Naive thymus-derived CD4-positive, alpha-beta T cell (primary cell): ENCODE measurements at places on chromosomes 7 and 10. TPM values are rescaled to one million over a fixed set of nuclear protein-coding genes. Genes with fewer than 3 reads are reported as not detected.

DNA sequence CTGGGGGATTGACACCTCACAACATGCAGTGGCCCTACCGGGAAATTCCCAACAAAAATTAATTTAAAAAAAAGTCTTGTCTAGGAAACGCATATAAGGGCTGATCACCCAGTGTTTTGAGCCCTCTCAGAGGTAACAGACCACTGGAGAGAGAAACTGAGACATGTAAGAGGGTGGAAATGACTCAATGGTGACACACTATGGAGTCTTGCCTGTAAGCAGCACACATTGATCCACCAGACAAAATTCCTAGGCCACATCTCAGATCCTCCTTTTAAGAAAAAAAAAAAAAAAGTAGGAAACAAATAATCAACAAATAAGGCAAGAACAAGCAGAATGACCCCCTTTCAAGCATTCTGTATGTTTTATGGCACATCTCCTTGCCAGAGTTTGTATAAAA is 296.2 kb downstream of the MAGI2 start:
- no peaks in the 10 kb centered on the region for H3K27me3 ChIP-seq
- DNase-seq = no peak
- no peak overlapping the region for H3K27ac ChIP-seq
- H3K4me1 ChIP-seq = no peaks in the 10 kb centered on the region

- no peaks in the 10 kb centered on the region for H3K4me1 ChIP-seq
- DNase-seq = no peak
- H3K27me3 ChIP-seq = no peaks in the 10 kb centered on the region
- no peaks in the 10 kb centered on the region for H3K36me3 ChIP-seq
Observed at GRCh38 chr7:157432541-157432956, 95.7 kb downstream of the DNAJB6 start.

The GPNMB gene
- total RNA-seq = 0.56 TPM

DNA sequence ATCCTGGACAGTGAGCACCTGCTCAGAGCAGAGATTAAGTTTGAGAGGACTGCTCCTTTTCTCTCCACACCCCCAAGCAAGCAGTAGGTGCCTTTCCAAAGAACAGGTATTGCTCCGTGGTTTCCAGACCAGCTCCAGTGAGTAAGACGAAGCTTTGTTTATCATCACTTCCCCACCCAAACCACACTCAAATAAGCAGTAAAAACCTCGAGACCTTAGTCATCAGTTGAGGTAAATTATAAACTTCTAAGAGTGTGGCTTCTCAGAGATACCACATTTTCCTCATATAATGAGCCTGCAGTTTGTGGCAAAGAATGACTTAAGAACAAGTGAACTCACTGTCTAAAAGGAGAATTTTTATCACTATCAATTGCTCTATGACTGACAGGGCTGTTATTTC is 50.0 kb upstream of the GRB10 start:
- DNase-seq = no peak
- no peaks in the 10 kb centered on the region for H3K4me1 ChIP-seq
- no peak overlapping the region for H3K4me3 ChIP-seq

GRCh38 chr10:15841696-15842095 is 18.6 kb downstream of the MINDY3 start:
- H3K27me3 ChIP-seq = no peaks in the 10 kb centered on the region
- no peak overlapping the region for H3K27ac ChIP-seq
- H3K4me3 ChIP-seq = no peak overlapping the region
- H3K4me1 ChIP-seq = no peaks in the 10 kb centered on the region
- no peaks in the 10 kb centered on the region for H3K36me3 ChIP-seq

- no peak overlapping the region for H3K27ac ChIP-seq
- no peak for DNase-seq
- H3K36me3 ChIP-seq = no peaks in the 10 kb centered on the region
- H3K4me3 ChIP-seq = no peak overlapping the region
- no peaks in the 10 kb centered on the region for H3K4me1 ChIP-seq
Observed at GRCh38 chr10:80685355-80685754, 147.7 kb downstream of the SH2D4B start.

DNA sequence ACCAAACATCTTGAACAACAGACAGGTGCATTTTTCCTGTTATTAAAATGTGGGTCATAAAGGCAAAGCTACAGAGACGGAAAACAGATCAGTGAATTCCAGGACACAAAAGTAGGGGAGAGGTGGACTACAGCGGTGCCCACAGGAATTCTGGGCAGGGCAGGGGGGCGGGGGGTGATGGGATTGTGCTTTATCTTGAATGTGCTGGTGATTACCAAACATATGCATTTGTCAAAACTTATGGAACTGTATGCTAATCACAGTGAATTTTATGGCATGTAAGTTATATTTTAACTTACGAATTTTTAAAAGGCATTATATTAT is 519.4 kb downstream of the CNTNAP2 start:
- H3K27ac ChIP-seq = no peak overlapping the region
- no peaks in the 10 kb centered on the region for H3K4me1 ChIP-seq
- H3K4me3 ChIP-seq = no peak overlapping the region

The ELAPOR2 gene
- total RNA-seq = 10.3 TPM

DNA sequence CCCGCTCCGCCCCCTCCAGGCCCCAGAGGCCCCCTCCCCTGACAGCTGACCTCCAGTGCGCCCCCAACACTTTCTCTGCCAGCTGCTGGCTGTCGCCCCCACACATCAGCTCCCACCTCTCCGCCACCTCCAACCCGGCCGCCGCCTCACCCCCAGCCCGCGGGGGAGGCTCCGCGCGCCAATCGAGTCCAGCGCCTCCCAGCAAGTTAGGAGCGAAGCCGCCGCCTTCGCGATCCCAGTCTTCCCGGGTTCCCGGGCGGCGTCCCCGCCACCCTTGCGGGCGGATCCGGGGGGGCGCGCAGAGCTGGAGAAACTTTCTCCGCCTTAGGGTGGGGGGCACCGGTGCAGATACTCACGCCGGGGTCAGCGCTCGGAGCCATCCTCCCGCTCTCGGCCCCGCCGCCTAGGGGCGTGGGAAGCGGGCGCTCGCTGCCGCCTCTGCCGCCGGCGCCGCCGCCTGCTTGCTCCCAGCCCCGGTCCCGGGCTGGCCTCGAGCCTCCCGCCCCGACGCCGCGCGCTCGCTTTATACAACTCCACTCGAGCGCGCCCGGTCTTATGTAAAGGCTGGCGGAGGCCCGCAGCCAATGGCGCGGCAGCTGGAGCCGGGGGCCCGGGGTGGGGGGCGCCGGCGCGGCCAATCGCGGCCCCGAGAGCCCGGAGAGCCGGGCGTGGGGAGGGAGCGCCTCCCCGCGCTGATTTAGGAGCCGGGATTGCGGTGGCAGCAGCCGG is at the start of gene CRTAC1:
Gene CRTAC1, minus strand, starts transcription at position 529 of the 729 bp plus-strand sequence. Its CDS starts 149 bp downstream, at position 380.
- no peak within 1 kb of the TSS for H3K4me3 ChIP-seq
- no peak for DNase-seq
- H3K36me3 ChIP-seq = no peaks in the 10 kb centered on the region
- peaks cover 8% of the 10 kb centered on the region for H3K27me3 ChIP-seq
- no peaks in the 10 kb centered on the region for H3K4me1 ChIP-seq
- no peak within 1 kb of the TSS for H3K27ac ChIP-seq

DNA sequence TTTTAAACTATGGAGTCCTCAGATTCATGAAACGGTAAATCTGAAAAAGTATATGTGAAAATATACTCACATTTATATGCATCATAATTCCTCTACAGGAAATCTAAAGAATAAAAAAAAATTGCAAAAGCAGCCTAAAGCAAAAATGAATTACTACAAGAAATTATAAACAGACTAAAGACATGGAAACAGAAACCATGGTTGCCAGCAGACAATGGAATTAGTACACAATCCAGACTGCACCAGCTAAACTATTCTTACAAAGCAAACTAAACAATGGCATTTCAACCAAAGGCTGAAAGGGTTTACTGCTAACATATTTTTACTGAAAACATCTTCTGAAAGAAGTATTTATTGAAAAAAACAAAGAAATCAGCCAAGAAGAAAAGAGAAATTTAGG is 51.6 kb downstream of the COL28A1 start:
- H3K27me3 ChIP-seq = no peaks in the 10 kb centered on the region
- H3K36me3 ChIP-seq = no peaks in the 10 kb centered on the region
- no peak overlapping the region for H3K4me3 ChIP-seq

DNA sequence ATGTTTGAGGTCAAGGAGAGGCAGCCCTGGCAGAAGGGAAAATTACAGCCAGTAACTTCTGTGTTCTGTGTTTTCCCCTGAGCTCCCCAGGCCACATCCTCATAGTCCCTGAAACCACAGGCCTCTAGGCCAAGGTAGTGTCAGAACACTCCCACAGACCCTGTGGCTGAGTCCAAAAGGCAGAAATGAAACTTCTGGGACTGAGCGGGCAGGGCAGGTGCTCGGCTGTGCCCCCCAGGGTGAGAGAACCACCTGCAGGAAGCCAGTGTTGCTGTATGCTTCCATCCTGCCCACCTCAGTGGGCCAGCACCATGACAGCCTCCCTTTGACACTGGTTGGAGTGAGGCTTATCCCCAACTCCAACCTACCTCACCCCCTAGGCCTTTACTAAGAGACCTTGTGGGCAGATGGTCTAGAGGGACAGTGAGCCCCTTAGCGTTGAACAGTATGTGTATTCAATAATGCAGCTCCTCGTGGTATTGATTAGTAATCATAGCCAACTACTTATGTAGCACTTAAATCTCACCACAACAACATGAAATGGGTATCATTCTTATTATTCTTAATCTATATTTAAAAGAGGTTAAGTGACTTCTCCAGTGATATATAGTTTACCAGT is 30.3 kb downstream of the PIK3CG start:
- H3K27ac ChIP-seq = no peak overlapping the region
- H3K27me3 ChIP-seq = no peaks in the 10 kb centered on the region
- DNase-seq = no peak
- H3K4me1 ChIP-seq = peaks cover 1% of the 10 kb centered on the region

DNA sequence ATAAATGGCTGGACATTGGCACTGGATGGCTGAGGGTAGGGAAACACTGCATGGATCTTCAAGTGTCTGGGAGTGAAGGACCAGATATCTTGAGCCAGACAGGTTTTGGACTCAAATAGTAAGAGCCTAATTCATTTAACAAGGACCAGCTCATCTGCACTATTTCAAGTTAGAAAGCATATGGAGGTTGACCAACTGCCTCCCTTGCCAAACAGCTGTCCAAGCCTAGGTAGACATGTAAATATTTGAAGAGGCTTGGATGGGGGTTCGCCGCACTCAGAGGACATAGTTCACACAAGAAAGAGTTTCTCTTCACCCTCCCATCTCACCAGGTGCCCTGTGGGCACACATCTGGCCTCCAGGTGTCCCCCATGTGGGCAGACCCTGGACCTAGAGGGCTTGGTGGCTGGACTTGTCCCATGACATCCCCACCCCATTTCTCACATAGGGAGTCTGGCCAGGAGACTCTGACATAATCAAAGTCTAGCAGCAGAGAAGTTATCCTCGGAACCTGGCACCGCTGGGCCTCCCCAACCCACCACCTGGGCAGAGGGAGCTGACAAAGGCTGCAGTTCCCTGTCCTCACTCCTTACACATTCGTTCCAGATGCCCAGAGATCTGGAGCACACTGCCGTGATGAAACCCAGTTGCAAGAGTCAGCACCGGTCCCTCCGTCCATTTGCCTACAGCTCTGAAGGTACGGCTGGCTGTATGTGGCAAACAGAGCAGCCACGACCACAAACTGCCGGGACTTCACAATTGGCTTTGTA is 116.9 kb upstream of the GDF10 start:
- no peak for DNase-seq
- no peaks in the 10 kb centered on the region for H3K4me1 ChIP-seq
- H3K27me3 ChIP-seq = no peaks in the 10 kb centered on the region

The FOXI2 gene
- not detected for total RNA-seq
